ENCODE measurements at places on chromosomes 3 and 15. TPM values are rescaled to one million over a fixed set of nuclear protein-coding genes. Genes with fewer than 3 reads are reported as not detected.

DNA sequence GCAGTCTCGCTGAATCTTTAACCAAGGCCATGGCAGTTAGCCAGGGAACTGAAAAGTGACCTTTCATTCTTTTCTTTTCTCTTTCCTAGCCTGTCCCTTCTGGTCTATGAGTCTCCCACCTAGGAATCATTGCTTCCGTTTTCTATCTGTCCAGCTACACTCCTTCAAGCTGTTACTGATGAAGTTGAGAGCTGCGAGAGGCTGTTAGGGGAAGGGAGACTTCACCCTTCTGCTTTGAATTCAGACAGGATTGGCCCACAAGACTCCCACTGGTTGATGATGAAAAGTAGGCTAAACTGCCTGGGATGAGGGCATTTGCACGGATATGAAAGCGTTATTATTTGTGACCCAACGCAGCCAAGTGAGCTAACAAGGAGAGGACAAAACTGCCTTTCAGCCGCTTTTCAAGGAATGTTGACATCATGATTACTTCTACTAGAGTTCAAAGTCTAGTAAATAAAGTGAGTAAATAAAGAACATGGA lies 30.2 kb downstream of the EIF4E3 start:
- no peak for DNase-seq

GRCh38 chr3:195524171-195524896 lies 18.8 kb downstream of the PPP1R2 start:
- DNase-seq, result no peak

DNA sequence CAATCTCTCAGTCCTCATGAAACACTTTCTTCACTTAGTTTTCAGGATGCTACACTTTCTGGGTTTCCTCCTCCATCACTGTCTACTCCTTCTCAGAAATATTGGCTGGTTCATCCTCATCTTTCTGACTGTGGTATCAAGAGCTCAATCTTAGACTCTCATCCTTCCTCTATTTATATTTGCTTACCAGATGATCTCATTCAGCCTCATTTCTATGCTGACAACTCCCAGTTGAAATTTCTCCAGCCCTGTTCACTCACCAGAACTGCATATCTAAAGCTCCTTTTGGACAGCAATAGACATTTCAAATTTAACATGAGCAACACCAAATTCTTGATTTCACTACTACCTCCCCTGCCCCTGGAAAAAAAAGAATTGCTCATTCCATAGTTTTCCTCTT lies 48.0 kb upstream of the FBN1 start:
- no peak for DNase-seq

DNA sequence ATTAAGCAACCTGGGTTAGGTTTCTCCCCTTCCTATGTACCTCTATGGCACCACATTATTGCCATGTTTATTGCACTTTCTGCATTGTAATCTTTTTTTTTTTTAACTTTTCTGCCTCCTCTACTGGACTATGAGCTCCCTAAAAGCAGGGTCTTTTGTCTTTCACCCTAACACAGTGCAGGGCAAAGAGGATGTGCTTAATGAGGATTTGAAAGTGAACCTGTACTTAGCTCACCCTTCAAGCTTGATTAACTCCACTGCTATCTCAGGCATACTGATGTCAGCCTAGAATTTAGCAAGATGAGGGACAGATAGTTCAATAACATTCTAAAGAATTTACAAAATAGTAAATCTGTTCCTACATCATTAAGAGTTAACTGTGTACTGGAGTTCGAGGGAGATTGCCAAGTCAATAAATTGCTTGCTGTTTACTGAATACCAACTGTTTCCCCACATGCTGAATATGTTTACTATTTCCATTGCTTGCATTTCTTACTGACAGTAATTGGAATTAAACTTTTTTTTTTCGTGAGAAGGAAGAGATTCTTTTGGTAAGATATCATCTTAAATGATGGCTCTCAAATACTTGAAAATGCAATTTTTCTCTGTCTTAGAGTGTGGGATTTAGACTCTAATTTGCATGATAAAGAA lies 15.7 kb upstream of the PPARG start:
- DNase-seq, result no peak

DNA sequence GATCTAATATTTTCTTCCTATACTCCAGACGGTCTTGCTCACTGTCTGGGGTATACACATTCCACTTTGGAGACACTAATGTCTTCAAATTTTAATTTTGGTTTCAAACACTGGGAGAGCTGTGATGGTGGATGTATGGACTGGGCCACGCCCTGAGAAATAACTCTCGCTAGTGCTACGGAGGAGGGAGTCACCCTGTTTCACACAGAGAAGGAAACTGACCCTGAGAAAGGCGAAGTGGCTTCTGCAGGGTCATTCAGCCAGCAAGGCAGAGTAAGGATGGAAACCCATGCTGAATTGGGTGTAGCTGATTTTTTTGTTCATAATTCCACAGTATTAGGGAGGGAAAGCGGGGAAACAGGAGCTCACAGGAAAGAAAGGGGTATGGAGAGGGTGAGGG lies 8.6 kb upstream of the SKIC8 start:
- no peak for DNase-seq

DNA sequence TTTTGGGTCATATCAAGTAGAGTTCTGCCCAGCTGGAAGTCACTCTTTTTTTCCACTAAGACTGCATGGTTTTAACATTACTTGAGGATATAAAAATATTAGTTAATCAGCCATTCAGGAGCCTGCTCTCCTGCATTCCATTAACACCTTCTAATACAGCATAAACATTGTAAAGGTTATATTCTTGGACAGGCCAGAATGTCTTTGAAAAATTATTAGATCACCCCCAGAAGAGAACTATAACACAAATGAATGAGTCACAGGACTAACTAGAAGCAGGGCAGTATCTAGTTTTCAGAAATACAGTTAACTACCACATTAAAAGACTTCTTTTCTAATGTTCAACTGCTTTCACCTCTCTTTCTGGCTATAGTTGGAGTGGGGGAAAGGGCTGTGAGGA lies 80.9 kb downstream of the THBS1 start:
- DNase-seq, result no peak

GRCh38 chr3:129628169-129628522 lies 21.7 kb upstream of the PLXND1 start:
- DNase-seq, result no peak

DNA sequence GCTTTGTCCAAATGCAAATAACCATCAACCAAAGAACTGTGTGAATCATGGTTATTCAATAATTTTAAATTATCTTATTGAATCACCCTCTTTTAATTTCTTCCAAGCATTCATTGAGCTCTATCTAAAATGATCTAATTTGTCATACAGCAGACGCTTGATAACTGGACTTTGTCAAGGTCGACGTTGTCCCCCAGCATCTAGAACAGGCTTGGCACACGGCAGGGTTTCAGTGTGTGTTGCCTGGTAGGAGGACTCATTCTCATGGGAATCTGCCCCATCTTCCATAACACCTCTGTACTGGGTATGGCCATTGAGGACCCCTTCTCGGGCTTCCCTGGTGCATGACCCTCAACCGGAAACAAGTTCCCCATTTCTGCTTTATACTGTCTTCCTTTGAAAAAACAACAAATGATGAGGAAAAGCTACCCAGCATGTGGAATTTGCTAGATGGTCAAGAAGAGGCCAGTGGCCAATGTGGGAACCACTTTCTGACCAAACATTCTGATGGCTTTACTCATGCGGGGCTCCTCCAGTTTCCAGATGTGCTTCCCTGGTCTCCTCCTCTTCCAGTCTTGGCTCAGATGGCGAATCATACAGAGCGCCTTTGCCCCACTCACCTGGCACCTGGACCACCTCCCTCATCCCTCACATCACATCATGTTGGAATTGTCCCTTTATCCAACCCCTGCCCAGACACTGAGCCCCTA lies 41.7 kb upstream of the SEC22A start:
- DNase-seq, result no peak

DNA sequence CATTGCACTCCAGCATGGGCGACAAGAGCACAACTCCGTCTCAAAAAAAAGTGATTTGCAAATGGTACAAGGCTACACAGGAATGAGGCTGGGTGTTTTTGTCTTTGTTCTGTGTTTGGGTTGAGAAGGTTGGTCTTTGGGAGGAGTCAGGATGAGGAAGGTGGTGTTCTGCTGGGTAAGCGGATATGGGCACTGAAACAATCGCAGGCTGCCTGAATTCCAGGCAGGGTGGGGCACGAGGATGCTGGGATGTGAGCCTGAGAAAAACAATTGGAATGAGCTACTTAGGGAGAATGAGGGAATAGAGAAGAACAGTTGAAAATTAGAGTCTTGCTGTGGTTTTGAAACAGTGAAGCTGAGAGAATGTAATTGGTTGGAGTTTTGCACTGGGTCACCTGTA lies 51.6 kb downstream of the ZBTB38 start:
- no peak for DNase-seq

DNA sequence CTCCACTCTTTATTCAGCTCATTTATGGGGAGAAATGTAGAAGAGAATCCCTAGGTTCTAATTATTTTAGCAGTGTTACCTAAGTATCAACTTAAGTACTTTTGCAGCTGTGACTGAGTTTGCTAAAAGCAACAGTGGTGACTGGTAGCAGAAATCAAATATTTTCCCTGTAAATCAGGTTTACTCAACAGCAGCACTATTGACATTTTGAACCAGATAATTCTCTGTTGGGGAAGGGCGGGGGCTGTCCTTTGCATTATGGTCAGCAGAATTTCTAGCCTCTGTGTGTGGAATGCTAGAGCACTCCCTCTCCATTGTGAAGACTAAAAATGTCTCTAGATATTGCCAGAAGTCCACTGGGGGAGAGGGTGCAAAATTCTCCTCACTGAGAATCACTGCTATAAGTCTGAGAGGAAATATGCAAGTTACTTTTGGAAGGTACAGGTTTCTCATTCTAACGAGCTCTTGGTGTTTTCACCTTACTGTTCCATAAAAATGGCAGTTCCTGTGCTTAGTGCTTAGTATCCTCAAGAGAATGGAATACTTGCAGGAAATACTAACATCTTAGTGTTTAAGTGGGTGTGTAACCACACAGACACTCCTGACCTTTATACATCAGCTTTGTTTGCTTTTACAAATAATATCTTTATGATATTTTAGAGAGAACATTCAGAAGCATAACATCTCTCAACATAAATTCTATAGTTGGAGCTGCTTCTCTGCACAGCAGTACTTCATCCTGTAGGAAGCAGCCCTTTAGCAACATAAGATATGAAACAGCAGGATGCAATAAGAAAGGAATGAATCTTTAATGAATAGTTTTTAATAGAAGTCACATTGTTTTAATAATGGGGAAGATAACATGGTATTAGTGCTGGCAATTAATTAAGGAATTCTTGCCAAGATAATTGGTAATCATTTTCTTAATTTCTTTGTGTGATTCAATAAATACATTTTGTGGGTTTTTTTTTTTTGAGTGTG lies 246.5 kb upstream of the GOLIM4 start:
- no peak for DNase-seq

GRCh38 chr15:47157827-47158226 lies 559.5 kb upstream of the SEMA6D start:
- no peak for DNase-seq

- no peak for DNase-seq
Observed at GRCh38 chr15:90495067-90495466, 34.7 kb upstream of the CRTC3 start.

- DNase-seq, result no peak
Observed at GRCh38 chr3:27556887-27557286, 72.7 kb upstream of the SLC4A7 start.

GRCh38 chr3:117286488-117286887 lies 576.9 kb downstream of the TUSC7 start:
- no peak for DNase-seq

- DNase-seq, result no peak
Observed at GRCh38 chr15:98152156-98152555, 191.7 kb downstream of the ARRDC4 start.

Gene HIGD1A
- 376 TPM for total RNA-seq

Gene RTP3
- total RNA-seq, result not detected

Gene NR2E3
- total RNA-seq, result 0.20 TPM

Gene FBXL22
- total RNA-seq, result 2.5 TPM

Gene SNX33
- 24.3 TPM for total RNA-seq

Gene SI
- 53.2 TPM for total RNA-seq

Gene BCHE
- total RNA-seq, result 4.2 TPM

Gene PTX3
- total RNA-seq, result 2.1 TPM

Gene MEGF11
- total RNA-seq, result not detected

All from left colon (tissue), 2 donors.